ENCODE measurements at places on chromosomes 2 and 18.

GRCh38 chr2:104851291-104852089 is 2.4 kb upstream of the POU3F3 start:
- no peak for DNase-seq

DNA sequence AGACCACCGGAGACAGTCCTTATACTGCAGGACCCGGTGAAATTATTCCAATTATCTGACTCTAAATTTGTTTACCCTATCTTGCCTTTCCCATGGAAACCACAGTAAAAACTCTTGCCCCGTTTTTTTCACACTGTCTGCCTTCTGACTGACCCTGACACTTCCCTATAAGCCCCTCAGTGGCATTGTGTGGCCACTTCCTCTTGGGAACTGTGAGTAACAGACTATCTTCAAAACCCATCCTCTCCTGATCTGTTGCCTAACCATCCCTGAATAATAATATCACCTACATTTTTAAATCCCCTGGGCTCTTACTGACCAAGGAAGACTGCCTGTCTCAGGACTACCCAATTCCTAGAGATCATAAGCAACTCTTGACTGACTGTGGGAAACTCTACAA is 42.6 kb upstream of the RNF152 start:
- no peak for DNase-seq

DNA sequence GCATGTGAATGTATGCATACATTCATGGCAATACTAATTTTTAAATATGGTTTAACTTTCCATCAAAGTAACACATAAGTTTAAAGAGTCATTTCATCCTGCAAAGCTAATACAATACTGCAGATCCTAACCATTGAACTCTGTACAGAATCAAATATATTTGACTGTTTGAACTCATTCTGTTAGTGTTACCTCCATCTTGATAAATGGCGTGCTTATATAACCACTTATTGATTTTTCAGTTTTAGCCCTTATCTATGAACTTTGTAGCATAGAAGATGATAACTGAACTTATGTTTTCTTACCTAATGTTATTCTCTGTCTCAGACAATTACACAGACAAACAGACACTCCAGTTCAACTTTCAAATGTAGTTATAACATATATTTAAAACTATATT is 731.0 kb upstream of the LRATD1 start:
- DNase-seq: no peak

DNA sequence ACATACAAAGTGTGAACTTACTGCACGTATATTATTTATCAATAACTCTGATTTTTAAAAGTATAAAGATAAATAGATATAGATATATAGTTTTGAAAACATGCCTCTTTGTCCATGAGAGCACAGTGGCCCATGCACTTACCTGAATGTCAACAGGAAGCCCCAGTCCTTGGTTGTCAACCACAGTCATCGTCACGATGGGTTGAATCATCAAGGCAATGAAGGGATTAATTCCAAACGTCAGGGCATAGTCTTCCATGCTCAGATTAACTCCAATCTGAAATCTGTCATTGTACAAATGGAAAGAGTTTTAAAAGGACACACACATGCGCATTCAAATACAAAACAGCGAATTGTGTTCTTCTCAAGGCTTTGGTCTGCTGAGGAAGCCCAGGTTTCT is 15.5 kb downstream of the SCYGR4 start:
- no peak for DNase-seq
